Pulmonary artery endothelial cell (primary cell): ENCODE measurements at places on chromosomes 3 and 15.

GRCh38 chr3:132622148-132622547 is 25.1 kb downstream of the ACKR4 start:
- DNase-seq = peak; percentile 50

GRCh38 chr15:40630313-40630712 is 36.3 kb downstream of the KNL1 start:
- DNase-seq = no peak

- no peak for DNase-seq
Observed at GRCh38 chr15:101115393-101115785, 136.5 kb downstream of the CHSY1 start.

DNA sequence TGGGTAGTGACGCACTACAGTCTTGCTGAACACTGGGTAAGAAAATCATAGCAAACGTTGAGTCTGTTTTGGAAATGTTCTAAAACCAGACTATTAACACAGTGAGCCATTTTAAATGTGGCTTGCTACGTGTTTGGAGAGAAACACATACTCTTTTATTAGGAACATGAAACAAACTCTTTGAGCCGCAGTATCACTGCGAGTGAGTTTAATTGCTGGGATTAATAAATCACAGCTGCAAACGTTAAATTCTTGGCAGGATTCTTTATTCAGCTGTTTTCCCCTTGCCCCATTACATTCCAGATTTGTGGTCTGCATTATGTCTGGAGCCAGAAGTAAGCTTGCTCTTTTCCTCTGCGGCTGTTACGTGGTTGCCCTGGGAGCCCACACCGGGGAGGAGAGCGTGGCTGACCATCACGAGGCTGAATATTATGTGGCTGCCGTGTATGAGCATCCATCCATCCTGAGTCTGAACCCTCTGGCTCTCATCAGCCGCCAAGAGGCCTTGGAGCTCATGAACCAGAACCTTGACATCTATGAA is 33.6 kb downstream of the BTD start:
- no peak for DNase-seq

DNA sequence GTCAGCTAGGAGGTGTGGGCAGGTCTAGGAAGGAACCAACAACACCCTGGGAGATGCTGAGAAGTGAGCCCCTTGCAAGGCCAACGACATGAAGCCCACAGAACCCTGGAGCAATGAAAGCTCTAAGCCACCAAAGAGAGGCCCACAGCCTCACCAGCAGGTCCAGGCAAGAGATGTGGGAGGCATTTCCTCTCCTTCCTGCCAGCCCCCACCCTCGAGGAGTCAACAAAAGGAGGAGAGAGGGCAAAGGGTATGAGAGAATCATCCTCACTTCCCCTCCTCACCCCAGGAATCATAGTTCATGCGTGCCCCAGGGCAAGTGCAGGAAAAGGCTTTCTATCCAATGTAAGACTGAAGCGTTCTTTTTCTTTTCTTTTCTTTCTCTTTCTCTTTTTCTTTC is 195.8 kb downstream of the SHQ1 start:
- no peak for DNase-seq

- DNase-seq = no peak
Observed at GRCh38 chr15:54620916-54621315, 575.8 kb downstream of the RSL24D1 start.

- no peak for DNase-seq
Observed at GRCh38 chr3:19632099-19633074, 301.6 kb downstream of the EFHB start.
